Kidney (tissue), 22 donors: ENCODE measurements at places on chromosomes 6 and 20. TPM values are rescaled to one million over a fixed set of nuclear protein-coding genes. Genes with fewer than 3 reads are reported as not detected.

- DNase-seq = no peak
Observed at GRCh38 chr20:10832141-10832540, 158.3 kb upstream of the JAG1 start.

DNA sequence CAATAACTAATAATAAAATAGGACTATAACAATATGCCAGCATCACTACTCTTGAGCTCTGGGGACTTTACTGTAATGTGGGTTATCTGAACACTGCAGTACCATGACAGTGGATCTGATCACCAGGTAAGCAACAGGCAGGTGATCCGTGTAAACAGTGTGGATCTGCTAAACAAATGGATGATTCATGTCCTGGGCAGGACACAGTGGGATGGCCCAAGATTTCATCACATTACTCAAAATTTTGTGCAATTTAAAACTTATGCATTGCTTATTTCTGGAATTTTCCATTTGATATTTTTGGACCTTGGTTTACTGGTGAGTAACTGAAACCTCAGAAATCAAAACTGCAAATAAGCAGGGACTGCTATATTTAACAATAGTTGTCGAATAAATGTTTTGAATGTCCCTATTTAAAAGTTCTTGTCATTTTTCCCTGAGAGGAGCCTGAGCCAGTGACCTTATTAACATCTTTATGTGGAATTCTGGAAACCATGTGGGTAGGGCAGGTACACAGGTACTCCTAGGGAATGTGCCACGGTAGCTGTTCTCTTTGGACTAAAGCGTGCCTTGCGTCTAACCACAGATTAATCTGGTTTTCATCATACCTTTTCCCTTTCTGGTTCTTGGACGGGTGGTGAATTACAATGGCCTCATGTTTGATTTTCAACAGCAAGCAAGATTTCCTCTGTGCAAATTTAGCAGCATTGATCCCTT is 214.5 kb upstream of the SASH1 start:
- no peak for DNase-seq

DNA sequence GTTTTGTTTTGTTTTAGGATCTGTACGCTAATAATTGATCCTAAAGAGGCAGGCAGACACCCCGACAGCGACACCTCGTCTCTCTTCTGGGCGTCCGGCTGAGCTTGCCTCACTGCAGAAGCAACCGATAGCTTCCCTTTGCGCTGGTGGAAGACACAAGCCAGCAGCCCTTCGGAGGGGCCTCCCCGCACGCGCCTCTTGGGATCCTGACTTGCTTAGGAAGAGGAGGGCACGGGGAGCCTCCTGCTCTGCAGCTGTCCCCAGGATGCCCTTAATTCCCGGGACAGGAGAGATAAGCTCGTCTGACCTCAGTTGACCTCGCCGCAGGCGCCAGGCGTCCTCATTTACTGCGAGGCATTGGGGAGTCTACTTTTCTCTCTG is 94.0 kb downstream of the CD83 start:
- peak; percentile 83 for DNase-seq

GRCh38 chr6:74891349-74891831 is 314.5 kb downstream of the COL12A1 start:
- DNase-seq = peak; percentile 78

GRCh38 chr6:3665608-3666007 is 85.9 kb downstream of the PXDC1 start:
- DNase-seq = no peak

DNA sequence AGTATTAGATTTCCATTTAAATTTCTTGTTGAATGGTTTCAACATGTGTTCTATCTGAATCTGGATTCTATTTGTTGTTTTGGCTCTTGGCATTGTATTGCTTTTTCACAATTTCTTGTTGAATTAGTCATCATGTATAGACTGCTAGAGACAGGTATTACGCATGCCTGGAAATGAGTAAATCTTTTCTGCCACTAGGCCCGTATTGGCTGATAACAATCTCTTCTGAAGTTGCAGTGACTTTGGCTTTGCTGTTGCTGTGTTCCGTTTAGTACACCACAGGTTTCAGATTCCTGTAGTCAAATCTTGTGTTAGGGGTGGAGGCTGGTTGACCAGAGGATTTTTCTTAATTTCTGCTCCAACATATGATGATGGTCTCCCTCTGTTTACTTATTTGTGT is 1339.4 kb downstream of the GRIK2 start:
- no peak for DNase-seq

The PTK6 gene
- polyA plus RNA-seq = 0.26 TPM

The GRIK2 gene
- polyA plus RNA-seq = 1.4 TPM

The DOP1A gene
- polyA plus RNA-seq = 5.1 TPM

The C6orf132 gene
- polyA plus RNA-seq = 5.6 TPM

The OTOR gene
- not detected for polyA plus RNA-seq
